ENCODE measurements at places on chromosomes 12 and 14. TPM values are rescaled to one million over a fixed set of nuclear protein-coding genes. Genes with fewer than 3 reads are reported as not detected.

DNA sequence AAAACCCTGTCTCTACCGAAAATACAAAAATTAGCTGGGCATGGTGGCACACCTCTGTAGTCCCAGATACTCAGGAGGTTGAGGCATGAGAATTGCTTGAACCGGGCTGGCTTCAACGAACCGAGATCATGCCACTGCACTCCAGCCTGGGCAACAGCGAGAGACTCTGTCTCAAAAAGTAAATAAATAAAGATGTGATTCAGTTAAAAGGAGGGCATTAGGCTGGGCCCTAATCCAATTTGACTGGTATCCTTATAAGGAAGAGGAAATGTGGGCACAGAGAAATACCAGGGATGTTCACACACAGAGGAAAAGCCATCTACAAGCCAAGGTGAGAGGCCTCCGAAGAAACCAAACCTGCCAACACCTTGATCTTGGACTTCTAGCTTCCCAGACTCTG is 10.1 kb upstream of the DCAF4 start:
- DNase-seq = no peak

- DNase-seq = no peak
Measured at GRCh38 chr12:15859116-15859515, 23.1 kb upstream of the STRAP start.

DNA sequence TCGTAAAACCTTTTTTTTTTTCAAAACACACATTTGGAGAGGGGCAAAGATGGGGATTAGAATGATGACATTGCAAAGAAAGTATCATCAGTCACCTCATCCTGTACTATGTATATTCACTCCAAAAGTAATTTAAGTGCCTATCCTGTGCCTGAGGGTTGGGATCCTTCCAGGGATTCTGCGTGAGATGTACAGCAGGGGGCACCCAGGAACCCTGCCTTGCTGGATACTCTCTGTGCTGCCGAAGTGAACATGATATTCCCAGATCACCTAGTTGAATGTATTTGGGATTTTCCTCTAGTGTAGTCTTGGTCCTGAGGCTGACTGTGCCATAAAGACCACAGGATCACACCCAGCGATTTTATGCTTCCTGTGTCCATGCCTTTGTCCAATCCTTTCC is 372.7 kb downstream of the IPO8 start:
- DNase-seq = no peak

CRIP1 gene
- total RNA-seq = 177 TPM

DNA sequence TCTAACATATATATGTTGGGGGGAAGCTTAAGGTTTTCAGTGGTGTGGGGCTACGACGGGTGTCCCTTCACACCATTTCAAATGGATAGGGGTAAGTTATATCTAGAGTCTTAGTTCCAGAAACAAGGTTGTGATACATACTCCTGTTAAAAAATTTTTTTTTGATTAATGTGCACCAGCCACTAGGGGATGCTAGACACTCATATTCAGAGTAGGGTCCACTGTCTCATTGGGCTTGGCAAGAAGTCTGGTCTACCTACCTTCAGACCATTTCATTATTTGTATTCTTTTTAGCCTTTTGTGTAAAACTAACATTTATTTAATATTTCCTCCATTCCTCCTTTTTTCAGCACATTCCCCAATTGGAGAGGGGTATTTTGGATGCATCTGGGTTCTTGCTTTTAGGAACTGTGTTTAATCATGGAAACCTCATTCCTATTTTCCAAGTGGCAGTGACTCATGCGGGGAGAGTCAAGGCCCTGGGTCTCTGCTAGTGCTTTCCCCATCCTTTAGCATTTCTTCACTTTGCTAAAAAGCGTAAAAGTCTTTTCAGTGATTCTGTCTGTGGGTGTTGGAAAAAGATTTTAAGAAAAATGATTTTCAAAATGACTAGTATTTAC is 33.4 kb downstream of the ANO4 start:
- DNase-seq = no peak

HHIPL1 gene
- not detected for total RNA-seq

TSPAN19 gene
- not detected for total RNA-seq

- DNase-seq = peak; percentile 27
Measured at GRCh38 chr12:124036657-124037109, 63.7 kb downstream of the ZNF664 start.

DNA sequence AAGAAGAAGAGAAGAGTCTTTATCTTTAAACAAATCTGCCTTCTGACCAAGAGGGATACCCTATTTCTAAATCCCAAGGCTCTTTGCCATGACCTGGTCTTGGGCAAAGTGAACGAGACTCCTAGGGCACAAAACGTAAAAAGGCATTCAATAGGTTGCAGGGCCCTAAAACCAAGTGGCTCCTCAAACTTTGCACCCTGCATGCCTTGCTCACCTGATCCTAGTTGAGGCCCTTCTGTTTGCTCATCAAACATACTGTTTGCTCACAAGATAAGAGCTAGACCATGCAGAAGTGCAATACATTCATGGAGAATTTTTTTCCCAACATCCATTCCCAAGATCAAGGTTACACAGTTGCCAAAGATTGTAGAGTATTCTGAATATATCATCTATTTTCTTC is 7.9 kb upstream of the PRH1 start:
- no peak for DNase-seq

DNA sequence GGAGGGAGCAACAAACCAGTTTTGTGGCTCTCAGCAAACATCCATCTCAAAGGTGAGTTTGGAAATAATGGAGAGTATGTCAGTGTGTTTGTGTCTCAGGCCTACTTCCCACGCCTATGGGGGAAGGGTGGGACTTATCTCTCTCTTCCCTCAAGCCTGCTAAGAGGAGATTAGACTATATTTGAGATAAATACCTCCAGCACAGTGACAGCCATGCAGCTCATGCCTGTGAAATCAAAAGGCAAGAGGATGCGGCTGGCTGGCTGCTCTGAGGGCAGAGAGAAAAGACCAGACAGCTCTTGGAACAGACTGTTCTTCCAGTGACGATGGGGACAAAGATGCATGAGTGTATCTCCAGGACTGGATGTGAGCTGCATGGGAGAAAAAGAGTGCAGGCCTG is 14.7 kb upstream of the POC1B start:
- DNase-seq = no peak

DNA sequence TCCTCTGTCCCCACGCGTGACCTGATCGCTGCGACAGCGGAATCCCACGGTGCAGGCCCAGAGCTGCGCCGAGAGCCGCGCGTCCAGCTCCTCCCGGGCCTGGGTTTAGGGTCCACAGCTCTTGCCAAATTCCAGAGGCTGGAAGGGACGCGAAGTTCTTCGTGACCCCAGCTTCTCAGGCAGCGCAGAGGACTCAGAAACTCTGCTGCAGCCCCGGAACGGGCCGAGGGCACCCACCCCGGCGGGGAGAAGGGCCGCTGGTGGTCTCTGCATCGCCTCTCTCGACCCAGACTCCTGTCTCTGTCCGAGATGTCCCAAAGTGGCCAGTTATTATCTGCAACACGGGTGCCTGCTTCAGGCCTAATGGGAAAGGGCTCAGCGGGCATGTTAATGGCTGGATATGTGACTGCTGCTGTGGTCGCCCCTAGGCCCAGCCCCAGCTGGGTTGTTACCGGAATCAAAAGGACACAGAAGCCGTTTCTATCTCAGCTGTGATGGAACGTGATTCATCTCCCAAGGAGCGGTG is 236.4 kb downstream of the VRK1 start:
- no peak for DNase-seq

DNA sequence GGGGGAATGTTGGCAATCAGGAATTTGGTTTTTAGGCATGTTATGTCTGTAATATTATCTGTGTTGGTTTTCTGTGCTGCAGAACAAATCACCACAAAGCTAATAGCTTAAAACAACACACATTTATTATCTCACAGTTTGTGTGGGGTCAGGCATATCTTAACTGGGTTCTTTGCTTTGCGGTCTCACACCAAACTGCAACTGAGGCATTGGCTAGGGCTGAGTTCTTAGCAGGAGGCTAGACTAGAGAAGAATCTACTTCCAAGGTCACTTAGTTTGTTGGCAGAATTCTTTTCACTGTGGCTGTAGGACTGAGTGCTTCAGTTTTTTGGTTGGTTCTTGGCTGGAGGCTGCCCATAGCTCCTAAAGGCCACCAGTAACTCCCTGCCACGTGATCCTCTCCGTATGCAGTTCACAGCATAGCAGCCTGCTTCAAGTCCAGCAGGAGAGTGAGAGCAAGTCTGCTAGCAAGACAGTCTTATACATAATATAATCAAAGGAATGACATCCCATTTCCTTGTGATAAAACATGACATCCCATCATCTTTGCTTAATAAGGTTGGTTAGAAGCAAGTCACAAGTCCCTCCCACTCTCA is 21.6 kb downstream of the ATF1 start:
- no peak for DNase-seq

GRCh38 chr12:61870658-61871484 is 389.3 kb upstream of the USP15 start:
- no peak for DNase-seq

ASCL1 gene
- total RNA-seq = 21.4 TPM

All from GM12878 (cell line).